NCI-H2227 treated with DMSO at 0.1 percent for 48 hours (cell line): ENCODE measurements at places on chromosomes 11 and 22.
A peak's percentile ranks its signal among the peaks of the same experiment; 100 is the strongest.

GRCh38 chr11:65968600-65969482 is 7.3 kb downstream of the SART1 start:
- DNase-seq: no peak

DNA sequence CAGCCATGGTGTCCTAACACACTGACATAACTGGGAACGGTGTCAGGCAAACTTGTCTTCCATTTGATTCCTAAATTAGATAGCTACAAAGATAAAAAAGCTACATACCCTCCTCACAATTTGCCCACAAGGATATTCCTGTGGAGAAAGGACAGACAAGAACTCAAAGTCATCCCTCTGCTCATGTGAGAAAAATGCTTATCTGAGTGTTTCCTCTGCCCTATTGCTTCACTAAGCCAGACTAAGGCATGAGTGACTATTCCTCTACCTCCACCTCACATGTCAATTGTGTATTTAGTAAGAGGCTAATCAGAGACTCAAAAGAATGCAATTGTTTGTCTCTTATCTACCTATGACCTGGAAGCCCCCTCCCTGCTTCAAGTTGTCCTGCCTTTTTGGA is 247.7 kb downstream of the DDX10 start:
- DNase-seq: no peak

- DNase-seq: no peak
Measured at GRCh38 chr11:113705871-113706655, at the start of gene TMPRSS5. Gene TMPRSS5 (minus strand): TSS chr11:113706308. CDS start chr11:113706224, 84 bp downstream.

DNA sequence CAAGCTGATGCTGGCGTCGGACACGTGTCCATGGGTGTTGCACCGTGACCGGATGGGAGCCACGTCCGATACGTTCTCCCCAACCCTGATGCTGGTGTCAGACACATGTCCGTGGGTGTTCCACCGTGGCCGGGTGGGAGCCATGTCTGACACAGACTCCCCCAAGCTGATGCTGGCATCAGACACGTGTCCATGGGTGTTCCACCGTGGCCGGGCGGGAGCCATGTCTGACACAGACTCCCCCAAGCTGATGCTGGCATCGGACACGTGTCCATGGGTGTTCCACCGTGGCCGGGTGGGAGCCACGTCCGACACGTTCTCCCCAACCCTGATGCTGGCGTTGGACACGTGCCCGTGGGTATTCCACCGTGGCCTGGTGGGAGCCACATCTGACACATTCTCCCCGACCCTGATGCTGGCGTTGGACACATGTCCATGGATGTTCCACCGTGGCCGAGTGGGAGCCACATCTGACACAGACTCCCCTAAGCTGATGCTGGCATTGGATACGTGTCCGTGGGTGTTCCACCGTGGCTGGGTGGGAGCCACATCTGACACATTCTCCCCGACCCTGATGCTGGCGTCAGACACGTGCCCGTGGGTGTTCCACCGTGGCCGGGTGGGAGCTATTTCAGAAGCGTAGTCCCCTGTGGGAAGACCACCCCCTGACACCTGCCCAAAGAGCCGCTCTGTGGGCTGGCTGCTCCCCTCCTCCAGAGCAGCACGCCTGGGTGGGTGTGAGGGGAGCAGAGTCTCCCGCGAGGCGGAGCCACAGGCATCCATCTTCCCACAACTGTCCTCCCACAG is 20.0 kb downstream of the SELENOO start:
- no peak for DNase-seq

GRCh38 chr11:132056689-132057088 is 686.3 kb downstream of the NTM start:
- DNase-seq: no peak

- peak; percentile 6 for DNase-seq
Measured at GRCh38 chr11:71120471-71120896, 131.9 kb downstream of the SHANK2 start.

- DNase-seq: no peak
Measured at GRCh38 chr11:112316971-112317370, 56.3 kb upstream of the PLET1 start.

GRCh38 chr11:122505304-122506006 is 150.1 kb upstream of the UBASH3B start:
- peak; percentile 81 for DNase-seq

- DNase-seq: no peak
Measured at GRCh38 chr22:36946421-36947158, 33.2 kb downstream of the CSF2RB start.

DNA sequence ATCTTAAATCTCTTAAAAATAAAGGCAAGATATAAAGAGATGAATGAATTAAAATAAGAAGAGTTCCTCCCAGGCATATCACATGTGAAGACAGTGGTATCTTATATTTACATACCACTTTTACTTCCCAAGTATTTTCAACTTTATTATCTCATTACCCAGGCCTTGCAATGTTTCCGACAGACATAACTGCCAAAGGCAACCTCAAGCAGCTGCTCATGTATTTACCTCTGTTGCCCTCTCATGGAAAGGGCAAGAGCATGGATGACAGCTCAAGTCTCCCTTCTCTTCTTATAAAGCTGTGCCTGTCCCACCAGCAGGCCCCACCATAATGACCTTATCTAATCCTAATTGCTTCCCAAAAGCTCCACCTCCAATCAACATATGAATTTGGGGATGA is 894.2 kb downstream of the NTM start:
- DNase-seq: no peak

- DNase-seq: no peak
Measured at GRCh38 chr11:127130321-127130720, 129.8 kb upstream of the KIRREL3 start.

GRCh38 chr11:27700351-27701301 is at the start of gene BDNF:
Gene BDNF (minus strand): TSS chr11:27700455. CDS start chr11:27658564, 41,891 bp downstream.
- DNase-seq: no peak

DNA sequence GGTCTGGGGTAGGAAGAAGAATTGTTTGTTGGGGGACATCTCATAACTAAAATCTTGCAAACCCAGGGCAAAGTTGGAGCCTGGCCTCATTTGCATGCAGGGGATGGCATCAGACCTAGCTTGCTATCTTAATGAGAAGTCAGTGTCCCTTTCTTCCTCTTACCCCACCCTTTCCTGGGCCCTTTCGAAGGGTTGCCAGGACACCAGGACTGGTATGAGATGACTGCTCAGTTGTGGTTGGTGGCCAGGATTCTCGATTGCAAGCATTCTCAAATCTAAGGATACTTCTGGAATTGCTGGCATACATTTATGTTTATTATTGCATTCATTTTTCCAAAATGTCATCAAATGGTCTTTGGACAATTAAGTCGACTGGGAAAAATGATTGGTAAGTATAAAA is 131.0 kb downstream of the SLC1A2 start:
- no peak for DNase-seq

DNA sequence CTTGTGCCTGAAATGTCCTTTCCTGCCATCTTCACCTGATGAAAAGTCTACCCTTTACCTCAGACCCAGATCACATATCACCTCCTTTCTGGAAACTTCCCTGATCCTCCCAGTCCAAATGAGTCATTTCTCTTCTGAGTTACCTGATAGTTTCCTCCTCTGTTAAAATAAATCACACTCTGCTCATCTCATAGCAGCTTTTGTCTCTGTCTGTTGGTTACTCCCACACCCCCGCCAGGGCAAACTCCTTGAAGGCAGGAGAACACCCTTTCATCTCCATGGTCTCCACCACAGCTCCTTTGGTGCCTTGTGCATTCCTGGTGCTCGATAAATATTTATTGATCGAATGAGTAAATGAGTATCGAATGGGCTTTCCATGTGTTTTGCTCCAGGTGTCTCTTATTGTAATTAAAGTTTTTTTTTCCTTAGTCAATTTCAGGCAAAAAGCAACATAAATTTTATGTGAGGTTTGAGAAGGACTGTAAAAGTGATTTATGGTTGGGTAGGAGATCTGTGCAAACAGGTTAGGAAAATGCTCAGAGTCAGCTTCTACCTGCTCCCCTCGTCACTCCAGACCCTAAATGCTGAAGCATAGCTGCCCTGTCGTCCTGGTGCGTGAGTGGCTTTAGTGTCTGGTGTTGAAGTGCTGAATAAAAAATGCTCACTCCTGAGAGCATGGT is 178.2 kb downstream of the GRIK4 start:
- DNase-seq: no peak

DNA sequence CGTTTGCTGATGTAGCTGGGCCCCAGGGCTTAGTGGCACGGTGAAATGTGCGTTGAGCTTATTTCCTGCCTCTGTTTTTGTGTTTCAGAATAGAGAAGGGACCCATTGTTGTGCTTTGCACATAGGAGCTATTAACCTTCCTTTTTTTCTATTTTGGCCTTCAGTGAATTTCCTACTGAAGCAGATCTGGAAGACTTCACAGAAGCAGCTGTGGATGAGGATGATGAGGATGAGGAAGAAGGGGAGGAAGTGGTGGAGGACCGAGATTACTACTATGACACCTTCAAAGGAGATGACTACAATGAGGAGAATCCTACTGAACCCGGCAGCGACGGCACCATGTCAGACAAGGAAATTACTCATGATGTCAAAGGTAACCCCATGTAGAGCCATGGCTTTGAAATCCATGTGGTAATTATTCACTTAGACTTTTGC is 37.4 kb upstream of the ST14 start:
- DNase-seq: no peak

DNA sequence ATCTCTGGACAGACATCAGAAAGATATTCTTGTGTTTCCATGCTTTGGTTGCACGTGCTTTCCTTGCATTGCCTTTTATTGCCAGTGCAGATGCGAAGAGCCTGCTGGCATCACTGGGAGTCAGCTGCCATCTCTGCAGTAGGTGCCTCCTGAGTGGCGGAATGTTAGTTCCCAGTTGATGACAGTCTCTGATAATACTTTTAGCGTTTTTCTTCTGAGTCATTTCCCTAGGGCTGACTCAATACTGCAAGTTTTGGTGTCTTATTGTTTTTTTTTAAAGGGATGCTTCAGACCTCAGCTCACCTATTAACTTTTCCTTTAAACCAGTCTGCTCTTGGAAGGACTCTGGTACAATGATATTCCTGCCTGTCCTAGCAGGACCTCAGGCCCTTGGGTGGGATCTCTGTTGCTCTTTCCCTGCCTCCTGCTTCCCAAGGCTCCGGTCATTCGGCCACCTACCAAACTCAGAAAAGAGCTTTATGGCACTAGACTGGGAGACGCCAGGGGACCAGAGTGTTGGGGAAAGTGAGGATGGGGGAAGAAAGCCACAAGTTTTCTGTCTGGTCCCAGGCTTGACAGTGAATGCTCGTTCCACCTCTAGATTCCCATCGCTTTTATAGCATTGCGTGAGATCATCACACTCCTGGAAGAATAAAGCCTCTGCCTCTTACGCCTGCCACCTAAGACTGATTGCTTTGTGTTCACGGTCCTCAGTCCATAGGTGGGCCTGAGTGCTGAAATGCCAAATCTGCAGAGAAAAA is 308.7 kb downstream of the DDX10 start:
- DNase-seq: no peak

- DNase-seq: no peak
Measured at GRCh38 chr22:34015642-34016041, 95.4 kb upstream of the LARGE1 start.

- DNase-seq: peak; percentile 24
Measured at GRCh38 chr22:50531546-50531961, 1.7 kb upstream of the TYMP start.

- no peak for DNase-seq
Measured at GRCh38 chr22:43566021-43566420, 154.2 kb downstream of the MPPED1 start.

GRCh38 chr11:7512525-7513233 is 1.1 kb upstream of the PPFIBP2 start:
- no peak for DNase-seq

- no peak for DNase-seq
Measured at GRCh38 chr11:17525570-17525969, 18.6 kb downstream of the USH1C start.

DNA sequence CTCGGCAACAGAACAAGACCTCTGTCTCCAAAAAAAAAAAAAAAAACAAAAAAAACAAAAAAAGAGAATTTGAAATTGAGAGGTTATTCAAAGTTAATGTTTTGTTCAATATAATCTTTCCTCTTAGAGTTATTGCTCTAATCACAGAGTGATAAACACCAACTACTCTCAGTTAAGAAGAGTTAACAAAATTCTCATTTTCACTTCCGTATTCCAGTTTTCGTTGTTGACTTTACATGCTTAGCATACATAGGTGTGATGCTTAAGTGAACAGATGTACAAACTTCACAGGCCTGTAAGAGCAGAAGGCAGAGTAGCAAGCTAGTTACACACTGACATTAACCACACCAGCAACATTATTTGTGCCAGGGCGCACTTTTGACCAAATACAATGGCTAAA is 12.3 kb downstream of the EIF4ENIF1 start:
- DNase-seq: no peak

GRCh38 chr22:47238690-47239473 is 476.4 kb downstream of the TBC1D22A start:
- no peak for DNase-seq

DNA sequence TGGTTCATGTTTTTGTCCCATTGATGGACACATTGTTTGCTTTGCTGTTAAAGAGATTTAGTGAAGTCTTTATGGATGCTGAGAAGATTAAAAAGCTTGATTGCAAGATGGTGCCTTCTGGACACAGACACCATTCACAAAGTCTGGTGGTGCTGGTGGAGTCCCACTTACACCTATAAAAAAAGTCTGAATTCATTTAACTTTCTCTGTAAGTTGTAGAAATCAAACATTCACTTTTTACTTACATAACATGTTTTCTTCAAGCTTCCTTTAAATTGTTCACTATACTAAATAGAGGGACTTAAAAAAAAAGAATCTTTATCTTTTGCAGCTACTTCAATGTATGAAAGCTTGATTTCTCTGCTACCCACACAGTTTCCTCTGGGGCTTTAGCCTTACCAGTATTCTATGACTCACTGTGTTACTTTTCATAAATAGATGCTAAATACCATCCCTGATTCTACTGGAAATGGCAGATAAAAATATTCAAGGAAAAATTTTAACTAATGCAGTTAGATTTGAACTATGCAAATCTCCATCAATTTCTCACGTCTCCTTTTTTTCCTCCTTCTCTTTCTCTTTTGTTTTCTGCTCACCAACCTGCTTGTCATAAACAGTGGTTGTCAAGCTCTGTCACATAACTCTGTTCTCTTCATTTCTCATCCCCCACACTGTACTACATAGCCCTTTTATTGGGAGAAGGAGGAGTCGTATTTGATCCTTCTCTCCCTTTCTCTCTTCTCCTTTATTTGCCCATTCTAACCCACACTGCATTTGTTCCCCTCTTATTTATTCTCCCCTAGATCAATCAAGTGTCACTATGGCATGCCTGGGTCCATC is 89.7 kb downstream of the FAM76B start:
- no peak for DNase-seq
